ENCODE measurements at places on chromosomes 3 and 15.

- no peak for DNase-seq
Observed at GRCh38 chr3:73832426-73832825, 207.7 kb upstream of the PDZRN3 start.

GRCh38 chr3:122415104-122415744 lies 638 bp downstream of the WDR5B start:
- DNase-seq = peak; percentile 64

DNA sequence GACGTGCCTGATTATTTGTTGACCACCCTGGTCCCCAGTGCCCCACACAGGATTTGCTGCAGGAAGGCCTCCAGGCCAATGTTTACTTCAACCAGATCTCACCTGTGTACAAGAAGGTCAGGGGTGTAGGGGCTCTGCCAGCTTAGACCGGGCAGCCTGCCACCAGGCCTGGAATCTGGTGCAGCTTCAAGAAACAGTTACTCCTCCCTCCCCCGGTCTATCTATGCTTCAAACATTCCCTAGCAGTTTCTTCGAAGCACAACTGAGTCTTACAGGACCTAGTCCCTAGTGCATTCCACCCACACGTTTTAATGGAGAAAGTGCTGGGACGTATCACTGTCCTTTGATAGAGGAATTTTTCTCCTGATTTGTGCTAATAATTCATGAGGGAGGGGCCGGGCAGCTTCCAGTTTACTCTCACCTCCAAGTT lies 8.0 kb downstream of the SH3BP5 start:
- no peak for DNase-seq

- DNase-seq = no peak
Observed at GRCh38 chr15:94943888-94944287, 712.5 kb downstream of the MCTP2 start.

GRCh38 chr3:45596290-45596791 lies 1.8 kb downstream of the LIMD1 start:
- no peak for DNase-seq

DNA sequence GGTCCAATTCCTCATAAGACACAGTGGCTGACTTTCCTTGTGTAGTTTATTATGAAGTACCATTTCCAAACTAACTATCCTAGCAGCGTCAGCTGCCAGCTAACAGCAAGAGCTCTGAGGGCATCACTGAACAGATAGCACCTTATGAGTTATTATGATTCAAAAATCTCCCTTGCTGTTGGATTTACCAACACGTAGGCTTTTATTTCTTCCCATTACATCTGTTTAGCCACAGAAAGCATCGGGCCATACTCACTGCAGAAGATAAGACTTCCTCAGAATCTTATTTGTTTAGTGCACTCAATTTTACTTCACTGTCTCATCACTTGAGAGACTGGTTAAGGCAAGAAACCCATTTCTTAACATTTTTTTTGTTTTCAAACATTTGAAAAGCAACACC lies 16.2 kb downstream of the CLDN1 start:
- no peak for DNase-seq

- DNase-seq = no peak
Observed at GRCh38 chr3:67384760-67385397, 269.5 kb downstream of the SUCLG2 start.

- peak; percentile 46 for DNase-seq
Observed at GRCh38 chr3:136819731-136820679, 1.1 kb downstream of the SLC35G2 start.

GRCh38 chr3:3551981-3552380 lies 247.2 kb upstream of the LRRN1 start:
- DNase-seq = no peak

- DNase-seq = peak; percentile 72
Observed at GRCh38 chr3:45123030-45123429, 23.1 kb downstream of the CDCP1 start.

All from RWPE1 (cell line).